Inflammatory macrophage (primary cell): ENCODE measurements at places on chromosomes 2 and 18.

GRCh38 chr2:8315531-8316165 is 366.2 kb upstream of the ID2 start:
- DNase-seq, result peak; percentile 70

DNA sequence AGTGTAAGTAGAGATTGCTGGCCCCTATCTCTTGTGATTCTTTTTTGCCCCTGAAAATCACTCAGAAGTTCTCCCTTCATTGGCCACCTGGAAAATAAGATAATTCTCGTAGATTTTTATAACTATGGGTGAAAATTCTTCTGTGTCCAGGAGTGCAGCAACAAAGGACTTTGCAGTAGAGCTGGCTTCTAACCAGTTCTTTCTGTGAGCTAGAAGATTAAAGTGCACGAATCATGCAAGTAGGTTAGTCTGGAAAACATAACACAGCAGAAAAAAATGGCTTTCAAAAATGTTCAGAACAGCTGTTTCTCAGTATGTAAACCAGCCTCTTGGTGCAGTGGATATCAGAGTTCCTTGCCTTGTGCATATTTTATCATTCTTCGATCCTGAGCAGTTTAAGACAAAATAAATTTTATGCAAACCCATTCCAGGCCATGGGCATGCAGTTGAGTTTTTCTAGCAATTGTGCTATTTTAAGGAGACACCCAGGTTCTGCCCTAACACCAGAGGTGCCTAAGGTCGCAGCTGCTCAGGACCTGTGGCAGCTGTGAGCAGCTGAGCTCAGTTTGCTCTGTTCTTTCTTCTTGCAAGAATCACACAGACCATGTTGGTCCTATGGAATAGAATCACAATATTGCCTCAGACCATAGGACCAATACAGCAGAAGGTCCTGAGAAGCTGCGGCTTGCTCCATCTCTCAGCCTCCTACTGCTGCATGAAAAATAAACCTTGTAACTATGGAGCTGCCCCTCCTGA is 80.9 kb upstream of the BCL2L11 start:
- no peak for DNase-seq

GRCh38 chr2:200039724-200040650 is 84.6 kb downstream of the MAIP1 start:
- DNase-seq, result no peak

DNA sequence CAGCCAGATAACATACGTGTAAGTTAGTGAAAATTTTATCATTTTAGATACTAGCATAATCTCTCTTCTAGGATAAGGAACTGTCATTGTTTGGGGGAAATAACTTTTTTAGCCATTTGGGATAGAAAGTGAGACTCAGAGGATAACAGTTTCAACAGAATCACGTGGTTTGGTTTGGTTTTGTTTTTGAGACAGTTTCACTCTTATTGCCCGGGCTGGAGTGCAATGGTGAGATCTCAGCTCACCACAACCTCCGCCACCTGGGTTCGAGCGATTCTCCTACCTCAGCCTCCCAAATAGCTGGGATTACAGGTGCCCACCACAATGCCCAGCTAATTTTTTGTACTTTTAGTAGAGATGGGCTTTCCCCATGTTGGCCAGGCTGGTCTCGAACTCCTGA is 323.2 kb upstream of the MEIS1 start:
- DNase-seq, result no peak

DNA sequence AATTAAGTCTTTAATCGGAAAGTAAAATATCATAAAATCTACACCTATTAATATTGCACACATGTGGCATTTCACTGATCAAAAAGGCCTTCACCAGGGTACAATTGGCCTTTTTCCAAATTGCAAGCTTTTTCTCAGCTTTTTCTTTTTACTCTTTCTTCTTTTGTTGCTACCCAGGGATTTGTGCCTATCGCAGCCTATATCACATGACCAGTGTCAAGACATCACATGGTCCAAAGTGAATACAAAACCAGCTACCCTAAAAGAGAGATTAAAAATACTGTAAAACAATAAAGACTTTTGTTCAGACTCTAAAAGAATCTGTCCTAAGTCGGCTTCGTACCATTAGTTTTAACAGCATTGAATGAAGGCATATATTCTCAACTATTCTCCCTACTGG is 15.0 kb upstream of the OTX1 start:
- DNase-seq, result no peak

DNA sequence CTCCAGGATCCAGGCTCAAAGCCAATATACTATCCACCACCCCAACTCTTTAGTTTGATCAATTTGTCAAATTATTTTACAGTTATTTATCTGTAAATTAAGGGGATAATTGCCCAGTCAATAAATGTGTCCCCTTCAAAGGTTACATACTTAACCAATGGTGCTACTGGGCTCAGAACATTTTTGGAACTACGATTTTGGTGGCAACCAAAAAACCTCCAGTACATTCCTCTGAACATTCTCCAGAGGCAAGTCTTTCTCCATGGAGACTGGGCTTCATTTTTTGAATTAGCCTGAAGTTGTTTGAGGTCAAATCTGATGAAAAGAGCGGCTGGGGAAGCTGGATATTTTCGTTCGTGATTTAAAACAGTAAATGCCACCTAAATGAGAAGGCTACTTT is 1.7 kb upstream of the CLUL1 start:
- DNase-seq, result no peak

DNA sequence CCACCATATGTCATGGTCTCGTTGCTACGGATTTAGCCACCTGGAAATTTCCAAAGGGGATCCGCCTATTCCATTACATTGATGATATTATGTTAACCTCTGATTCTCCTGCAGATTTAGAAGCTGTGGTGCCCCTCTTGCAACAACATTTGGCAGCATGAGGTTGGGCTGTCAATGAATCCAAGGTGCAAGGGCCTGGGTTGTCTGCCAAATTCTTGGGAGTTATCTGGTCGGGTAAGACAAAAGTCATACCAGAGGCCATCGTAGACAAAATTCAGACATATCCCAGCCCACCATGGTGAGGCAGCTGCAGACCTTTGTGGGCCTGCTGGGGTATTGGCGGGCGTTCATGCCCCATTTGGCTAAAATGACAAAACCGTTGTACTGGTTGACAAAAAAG is 13.6 kb upstream of the C2orf42 start:
- no peak for DNase-seq

DNA sequence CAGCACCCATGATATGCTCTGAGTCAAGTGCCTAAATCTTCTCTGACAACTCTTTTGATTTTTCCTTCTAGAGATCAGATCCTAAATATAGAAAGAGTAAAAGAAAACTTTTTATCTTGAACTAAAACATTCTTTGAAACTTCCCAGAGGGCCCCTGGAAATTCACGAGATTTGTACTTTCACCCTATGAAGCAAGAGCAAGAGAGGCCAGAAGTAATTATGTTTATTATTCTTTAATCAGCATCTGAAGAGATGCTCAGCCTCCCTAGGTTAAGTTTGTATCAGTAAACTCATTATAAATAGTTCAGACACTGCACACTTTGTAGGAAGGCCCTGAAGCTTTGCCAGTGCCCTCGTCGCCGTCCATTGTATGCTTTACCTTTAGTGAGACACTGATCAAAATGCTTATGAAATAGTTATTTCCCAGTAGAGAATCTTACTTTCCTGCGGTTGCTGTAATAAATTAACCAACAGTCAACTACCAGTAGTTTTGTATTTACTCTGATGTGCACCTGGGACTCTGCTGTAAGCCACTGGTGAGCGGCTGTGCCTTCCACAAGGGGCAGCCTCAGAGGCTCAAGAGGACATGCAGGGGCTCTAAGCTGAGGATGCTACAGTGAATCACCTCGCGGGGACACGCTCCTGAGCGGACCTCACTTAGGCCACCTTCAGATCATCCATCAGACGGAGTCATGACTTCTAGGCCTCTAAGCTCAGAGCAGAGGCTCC is 71.9 kb downstream of the BIN1 start:
- DNase-seq, result no peak

DNA sequence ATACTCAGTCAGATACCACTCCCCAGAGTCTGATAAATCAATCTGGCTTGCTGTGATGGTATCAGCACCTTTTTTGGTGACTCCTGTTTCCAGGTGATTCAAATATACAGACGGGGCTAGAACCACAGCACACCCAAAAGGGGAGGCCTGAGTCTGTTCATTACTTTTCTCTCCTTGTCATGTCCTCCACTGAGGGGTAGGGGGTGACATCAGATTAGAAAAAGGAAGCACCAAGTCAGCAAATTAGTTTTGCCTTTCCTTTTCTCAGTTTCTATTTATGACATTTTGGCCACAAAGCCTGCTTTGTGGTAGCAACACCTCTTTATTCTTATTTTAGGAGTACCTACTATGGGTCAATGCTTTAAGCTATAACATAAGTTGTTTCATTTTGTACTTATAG is 127.4 kb downstream of the CCDC102B start:
- DNase-seq, result no peak

- no peak for DNase-seq
Measured at GRCh38 chr2:190849774-190850173, 30.8 kb upstream of the GLS start.

DNA sequence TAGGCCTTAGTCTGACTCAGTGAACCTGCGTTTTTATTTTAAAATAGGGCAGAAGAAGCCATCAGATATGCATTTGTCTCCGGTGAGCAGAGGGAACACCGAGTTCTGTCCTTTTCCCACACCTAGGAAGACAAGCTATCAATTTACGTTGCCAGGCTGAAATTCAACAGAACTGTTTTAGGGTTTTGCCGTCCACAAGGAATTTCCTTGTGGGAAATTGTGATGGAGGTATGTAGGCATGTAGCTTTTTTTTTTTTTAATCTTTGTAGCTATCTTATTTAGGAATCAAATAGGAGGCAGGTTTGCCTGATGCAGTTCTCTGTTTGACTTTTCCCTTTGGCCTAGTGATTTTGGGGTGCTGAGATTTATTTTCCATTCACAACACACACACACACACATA is 62.0 kb upstream of the ASAP2 start:
- no peak for DNase-seq

GRCh38 chr2:144447535-144447934 is 72.4 kb downstream of the ZEB2 start:
- DNase-seq, result peak; percentile 20

- no peak for DNase-seq
Measured at GRCh38 chr18:47888156-47888555, 42.3 kb downstream of the SMAD2 start.

GRCh38 chr18:47756364-47757016 is 174.0 kb downstream of the SMAD2 start:
- DNase-seq, result peak; percentile 58

DNA sequence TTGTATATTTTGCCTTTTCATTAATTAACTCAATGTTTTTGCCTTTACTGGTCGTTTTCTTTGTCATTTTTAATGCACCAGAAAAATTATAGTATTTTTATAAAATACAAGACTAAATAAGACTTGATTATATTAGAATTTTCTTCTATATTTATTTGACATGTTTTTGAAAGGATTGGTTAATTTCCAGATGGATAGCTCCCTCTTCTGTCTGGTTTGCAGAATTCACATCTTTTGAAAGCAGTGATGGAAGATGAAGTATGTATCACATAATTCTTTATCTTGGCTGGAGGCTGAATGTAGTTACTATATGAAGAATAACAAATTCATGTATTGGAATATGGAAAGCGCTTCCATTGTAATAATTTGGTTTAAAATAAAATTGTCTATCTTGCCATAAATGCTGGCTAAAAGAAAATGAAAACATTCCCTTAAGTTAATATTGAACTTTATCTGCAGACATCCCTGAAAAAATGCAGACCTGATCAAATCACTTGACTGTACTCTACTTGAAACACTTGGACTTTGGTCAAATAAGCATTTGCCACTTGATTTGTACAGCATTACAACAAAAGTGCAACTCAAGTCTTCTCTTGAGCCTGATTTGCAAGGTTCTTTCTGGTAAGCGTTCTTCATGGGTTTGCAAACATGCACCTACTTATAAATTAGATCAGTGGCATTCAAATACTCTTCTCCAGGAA is 86.3 kb upstream of the EFEMP1 start:
- DNase-seq, result peak; percentile 4

- no peak for DNase-seq
Measured at GRCh38 chr2:209663139-209663538, 108.5 kb upstream of the UNC80 start.

DNA sequence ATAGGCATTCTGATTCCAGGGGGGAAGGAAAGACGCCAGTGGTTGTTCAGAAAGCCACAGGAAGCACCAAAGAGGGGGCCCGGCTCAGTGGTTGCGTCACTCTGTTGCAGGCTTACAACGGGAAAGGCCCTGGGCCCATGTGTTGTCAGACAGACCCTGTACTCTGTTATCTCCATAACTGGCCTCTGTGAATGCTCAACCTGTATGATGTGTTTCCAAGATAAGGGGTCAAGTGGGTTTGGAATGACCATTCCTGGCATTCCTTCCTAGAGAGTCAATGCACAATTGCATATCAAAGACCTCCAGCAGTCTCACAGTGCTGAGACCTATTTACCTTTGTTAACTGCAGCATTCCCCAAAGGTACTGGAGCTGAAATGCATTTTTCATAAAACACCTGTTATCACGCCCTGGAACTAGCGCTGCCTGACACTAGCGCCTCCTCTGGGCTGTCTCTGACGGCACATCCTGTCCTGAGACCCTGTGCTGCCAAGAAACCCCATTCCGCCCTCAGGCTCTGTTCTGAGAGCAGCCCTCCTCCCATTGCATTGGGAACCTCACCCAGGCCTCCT is 13.2 kb upstream of the LRRFIP1 start:
- no peak for DNase-seq

DNA sequence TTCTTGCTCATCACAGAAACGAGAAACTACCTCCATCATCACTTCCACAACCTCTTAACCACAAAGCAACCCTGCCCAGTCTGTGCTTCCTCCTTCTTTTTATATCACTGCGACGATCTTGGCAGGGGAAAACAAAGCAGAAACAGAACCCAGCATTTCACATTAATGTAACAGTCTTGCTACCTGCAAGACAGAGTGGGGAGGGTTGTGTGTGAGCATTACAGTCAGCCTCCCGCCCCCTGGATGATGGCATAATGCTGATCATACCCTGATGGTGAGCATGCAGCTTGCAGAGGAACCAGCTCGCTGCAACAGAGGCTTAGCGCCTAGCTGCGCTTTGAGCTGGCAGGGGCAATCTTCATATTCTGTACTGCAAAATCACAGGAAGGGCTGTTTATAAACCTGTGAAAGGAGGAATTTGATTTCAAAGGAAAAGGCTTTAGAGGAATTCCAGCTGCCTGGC is 376.1 kb downstream of the IRS1 start:
- DNase-seq, result peak; percentile 77

DNA sequence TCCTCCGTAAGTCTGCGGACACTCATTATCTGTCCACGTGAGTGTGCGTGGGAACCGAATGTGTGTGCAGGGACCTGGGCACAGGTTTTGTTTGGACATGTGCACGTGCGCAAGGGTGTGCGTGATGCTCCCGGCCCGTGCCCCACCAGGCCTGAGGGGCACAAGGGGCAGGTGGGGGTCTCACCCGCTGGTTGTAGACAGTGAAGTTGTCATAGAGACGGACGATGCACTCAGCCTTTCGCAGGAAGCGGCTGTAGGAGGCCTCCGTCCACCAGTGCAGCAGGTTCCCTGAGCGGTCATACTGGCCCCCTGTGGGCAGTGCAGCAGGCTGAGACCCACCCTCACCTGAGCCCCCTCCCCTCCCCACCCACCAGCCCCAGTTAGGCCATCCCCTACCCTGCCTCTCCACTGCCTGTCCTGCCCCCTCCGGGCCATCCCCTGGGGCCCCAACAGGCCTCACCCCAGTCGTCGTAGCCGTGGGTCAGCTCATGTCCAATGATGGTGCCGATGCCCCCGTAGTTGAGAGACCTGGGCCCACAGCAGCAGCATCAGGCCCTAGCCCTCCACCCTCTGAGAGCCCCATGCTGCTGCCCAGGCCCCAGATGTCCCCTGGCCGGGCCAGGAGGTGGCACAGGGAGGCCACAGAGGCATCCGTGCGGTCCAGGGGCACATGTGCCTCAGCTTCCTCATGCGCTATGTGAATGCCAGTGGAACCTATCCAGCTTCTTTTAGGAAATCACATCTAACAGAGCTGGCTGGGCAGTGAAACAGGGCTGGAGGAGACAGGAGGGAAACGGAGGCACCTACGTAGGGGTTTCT is 6.1 kb downstream of the ECEL1 start:
- DNase-seq, result no peak
